Muscle of leg (tissue), 16 donors: ENCODE measurements at places on chromosomes 6 and 20.
A peak's percentile ranks its signal among the peaks of the same experiment; 100 is the strongest.

DNA sequence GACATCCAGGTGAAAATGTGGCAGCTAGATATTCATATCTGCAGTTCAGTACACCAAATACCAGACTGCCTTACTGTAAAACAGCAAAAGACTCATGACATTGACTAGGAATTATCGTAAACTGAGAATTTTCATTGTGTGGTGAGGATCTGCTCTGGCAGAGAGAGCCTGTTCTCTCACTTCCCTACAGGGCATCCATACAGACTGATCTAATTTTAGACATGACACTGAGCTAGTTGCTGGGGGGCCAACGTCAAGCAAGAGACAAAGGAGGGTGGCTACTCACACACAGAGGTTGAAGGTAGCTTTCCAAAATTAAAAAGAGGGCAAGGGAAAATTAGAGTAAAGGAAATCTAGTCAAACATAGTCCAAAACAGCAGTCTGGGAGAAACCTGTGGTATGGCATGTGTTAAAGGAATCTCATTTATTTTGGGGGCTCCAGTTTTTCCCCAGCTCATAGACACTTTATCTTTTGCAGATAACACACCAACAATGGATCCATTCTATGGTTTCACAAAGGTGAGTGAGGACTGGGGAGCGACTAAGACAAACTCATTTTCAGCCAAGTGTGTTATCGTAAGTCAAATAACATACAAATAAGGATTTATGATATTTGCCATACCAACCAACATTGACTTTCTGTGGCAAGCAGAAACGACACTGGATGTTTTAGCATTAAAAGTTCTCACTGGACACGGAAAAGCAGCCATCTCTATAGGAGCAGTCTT, 36.6 kb upstream of the NHSL1 start:
- no peak for DNase-seq

DNA sequence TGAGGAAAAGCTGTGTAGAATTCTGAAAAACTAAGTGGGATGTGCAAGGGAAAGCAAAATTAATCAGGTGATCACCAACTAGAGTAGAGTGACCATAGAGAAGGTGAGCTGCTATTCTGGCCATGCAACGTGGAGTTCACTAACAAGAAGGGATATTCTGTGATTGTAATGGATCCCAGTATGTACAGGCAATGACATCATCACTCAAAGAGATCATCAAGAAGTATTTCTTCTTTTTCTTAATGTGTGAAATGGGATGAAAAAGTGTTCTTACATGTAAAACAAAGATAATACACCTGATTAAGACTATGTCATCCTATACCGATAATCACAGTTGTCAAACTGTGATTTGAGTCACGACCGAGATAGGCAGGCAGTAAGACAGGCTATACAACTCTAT, 101.2 kb downstream of the SMPDL3A start:
- DNase-seq: no peak

- DNase-seq: no peak
Measured at GRCh38 chr20:37407019-37407566, 61.2 kb downstream of the SRC start.

DNA sequence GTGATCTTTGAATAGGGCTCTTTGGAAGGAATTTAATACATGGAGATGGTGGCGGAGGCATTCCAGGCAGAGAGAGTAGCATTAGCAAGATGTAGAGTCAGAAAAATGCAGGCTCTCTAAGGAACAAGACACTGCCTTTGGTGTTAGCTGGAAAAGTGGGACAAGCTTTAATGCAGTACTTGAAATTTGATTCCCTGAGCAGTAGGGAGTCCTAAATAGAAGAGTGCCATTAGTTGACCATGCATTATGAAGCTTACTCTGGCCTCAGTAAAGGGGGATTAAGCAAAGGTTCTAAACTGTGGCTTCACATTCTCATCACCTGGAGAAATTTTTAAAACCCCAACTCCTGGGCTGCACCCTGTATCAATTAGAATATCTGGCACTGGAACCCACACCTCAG, 494.8 kb upstream of the SOX4 start:
- DNase-seq: no peak

GRCh38 chr6:142356201-142356883, 54.5 kb downstream of the ADGRG6 start:
- DNase-seq: peak; percentile 83

- peak; percentile 88 for DNase-seq
Measured at GRCh38 chr20:48275286-48276020, 490.2 kb upstream of the SULF2 start.

DNA sequence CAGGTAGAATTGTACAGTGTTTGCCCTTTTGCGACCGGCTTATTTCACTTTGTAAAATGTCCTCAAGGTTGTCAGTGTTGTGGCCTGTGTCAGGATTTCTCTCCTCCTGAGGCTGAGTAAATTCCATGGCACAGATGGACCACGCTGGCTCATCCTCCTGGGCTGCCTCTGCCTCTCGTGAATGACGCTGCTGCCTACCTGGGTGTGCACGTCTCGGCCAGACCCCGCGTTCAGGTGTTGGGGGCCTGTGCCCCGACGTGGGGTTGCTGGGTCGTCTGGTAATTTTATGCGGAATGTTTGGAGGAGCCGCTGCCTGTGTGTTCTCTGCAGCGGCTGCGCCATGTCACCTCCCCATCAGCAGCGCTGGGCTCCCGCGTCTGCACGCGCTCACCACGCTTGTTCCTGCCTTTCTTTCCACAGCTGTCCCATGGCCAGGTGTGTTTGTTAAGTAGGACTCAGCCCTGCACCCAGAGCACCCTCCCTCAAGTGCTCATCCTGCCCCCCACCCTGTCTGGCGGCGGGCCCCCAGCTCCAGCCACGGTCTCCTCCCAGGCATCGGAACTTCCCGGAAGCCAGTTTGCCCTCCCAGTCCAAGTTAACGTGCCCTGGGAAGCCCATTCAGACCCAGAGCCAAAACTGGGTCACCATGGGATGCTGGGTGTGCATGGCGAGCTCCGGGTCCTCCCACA, 36.1 kb upstream of the CHRNA4 start:
- DNase-seq: no peak

DNA sequence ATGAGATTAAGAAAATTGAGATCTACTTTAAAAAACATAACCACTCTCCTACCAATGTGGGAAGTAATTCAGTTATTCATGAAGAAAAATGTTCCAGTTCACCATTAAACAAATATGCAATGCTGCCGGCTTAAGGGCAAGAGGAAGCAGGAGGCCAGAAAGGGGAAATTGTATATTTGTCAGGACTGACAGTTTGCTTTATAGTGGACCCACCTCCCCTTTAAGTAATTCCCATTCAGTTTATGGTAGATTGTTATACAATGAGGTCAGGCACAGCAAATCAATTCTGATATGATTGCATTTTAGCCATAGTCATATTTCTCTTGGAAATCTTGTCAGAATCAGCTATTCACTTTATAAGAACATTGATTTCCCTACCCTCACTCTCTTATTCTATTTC, 547.8 kb downstream of the FRK start:
- DNase-seq: no peak

DNA sequence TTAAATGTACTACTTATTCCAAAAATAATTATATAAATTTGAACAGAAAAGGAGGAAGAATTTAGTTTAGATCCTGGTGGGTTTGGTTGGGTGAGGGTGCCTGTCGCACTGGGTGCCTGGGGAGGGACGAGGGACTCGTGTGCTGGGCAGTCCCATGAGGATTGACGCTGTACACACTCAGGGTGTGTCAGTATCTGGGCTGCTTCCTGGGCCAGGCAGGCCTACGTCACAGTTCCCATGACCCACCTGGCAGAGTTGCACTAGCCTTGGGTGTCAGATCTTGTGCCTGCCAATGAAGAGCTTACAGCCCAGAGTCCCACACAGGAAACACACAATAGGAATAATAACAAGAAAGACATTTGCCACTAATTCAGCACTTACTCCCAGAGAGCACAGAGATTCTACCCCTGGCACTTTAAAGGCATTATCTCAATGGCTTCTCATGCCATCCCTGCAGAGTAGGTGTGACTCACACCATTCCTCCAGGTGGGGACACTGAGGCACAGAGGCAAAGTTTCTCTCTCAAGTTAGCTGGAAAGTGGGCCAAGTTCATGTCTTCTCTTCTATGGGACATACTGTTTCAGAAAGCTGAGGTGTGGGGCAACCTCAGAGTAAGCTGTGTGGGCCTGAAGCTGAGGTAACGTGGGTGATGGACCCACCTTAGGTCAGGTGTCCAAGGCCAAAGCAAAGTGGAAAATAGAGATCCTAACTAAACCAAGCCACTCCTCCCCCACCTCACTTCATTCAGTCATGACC, 1.3 kb upstream of the SDCBP2 start:
- DNase-seq: no peak

GRCh38 chr20:3044336-3044965, 1.0 kb downstream of the GNRH2 start:
- DNase-seq: no peak

GRCh38 chr6:49030251-49031020, 432.6 kb downstream of the MMUT start:
- no peak for DNase-seq

DNA sequence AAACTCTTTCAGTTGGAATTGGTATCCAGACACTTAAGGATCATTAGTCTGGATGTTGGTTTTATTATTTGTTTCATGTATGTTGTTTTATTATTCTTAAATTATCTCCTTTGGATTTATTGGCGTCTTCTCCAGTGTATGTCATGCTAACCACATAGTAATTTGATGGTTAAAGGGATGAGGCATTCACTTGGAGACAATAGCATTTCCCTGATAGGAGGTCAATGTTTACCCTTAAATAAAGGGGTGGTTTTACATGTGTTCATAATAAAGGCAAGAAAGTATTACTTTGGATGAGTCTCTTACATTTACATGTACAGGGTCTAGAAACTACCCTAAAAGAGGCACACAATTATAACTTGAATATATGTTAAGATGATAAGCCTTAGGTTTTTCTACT, 51.2 kb upstream of the RNF144B start:
- no peak for DNase-seq

- peak; percentile 18 for DNase-seq
Measured at GRCh38 chr6:111057074-111057752, 30.1 kb upstream of the SLC16A10 start.

DNA sequence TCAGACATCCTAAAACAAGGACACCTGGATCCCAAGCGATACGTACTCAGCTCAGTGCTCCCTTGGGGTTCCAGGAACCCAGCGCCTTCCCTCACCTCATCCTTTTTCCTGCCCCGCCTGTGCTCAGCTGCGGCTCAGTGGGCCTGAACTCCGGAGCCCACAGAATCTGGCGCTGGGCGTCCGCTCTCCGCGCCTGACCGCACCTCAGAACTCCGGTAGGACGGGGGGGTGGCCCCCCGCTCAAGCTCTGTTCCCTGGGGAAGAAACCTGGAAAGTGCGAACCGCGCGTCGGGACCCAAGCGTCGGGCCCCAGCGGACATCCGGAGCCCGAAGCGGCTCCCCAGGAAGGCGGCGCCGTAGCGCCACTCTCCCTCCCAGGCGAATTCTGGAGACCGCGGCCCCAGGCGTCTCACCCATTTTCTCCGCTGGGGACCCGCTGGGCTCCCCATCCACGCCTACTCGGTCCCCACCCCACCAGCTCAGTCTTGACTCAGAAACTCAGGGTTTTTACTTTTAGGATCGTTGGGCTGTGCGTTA, 336 bp upstream of the LY6G5C start:
- peak; percentile 44 for DNase-seq

DNA sequence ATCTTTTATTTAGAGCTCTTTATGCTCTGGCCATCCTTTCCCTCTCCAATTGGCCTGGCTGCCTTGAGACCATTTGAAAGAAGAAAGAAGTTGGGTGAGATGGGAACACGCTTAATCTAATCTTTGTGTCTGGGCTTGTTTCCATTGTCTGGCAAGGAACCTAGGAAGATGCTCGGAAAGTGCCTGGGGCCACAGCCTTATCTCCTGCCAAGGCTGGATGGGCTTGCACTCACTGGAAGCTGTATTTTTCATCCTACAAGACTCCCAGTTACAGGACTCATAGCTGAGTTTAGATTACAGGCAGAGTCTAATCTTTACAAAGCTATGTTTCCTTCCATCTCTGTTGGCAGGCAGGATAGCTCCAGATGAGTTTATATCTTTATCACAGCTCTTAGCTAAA, 33.1 kb upstream of the CDYL start:
- DNase-seq: peak; percentile 69

DNA sequence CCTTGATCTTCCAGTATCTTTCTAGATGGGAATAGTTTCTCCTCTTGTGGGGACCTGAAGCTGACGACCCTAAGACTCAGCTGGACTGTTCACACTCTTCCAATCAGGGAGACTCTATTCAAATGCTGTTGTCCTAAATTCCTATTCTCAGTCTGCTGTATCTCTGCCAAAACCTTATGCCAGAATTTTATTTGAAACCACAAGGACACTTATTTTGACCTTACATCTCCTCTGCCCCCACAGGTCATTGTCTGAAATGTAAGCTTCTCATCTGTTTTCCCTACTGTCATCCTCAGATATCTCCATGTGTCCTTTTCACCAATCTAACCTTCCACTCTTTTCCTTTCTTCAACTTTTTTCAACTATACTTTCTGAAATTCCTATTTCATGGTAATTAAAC, 289.5 kb upstream of the SGK1 start:
- no peak for DNase-seq

GRCh38 chr6:63802606-63803206, 167.1 kb downstream of the PHF3 start:
- DNase-seq: no peak

DNA sequence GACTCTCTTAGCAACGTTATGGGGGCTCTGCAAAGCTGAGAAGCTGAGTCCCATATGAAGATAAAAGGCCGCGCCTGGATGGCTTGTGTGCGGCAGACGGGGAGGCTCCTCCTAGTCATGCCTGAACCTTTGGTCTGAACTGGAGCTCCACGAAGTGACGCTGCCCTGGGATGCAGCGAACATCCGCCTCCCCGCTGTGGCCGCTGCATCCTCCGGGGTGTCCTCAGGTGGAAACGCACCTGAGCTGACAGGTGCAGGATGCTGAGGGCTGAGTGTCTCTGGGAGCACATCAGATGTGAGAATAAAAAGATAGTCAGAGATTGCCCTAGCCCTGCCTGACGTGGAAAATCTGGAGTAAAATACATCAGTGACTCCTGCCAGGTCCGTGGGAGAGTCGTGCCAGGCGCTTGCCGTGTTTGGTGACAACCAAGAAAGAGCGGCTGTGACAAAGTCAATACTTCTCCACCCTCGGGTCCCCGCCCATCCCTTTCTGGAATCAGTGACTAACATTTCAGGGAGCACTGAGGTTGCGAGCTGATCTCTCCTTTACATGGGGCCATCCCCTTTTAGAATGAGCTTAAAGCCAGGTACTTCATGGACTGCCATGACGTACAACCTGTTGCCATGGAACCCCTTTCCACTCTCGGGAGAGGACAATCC, 162.8 kb upstream of the AFDN start:
- DNase-seq: no peak

DNA sequence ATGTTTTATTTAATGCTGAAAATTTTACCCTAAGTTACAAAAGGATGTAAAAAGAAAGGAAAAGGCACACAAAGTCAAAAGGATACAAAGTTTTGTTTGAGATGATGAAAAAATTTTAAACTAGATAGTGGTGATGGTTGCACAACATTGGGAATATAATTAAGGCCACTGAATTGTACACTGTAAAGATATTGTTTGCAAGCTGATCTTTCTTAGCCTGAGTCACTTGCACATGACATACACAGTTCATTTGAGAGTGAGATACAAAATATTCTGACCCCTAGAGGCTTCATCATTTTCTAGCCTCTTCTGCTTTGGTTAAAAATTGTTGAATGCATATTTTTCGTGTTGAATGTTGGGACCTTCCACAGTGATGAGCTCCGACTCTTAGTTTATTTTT, 462.6 kb downstream of the HDGFL1 start:
- no peak for DNase-seq

- no peak for DNase-seq
Measured at GRCh38 chr20:35478804-35479472, 23.5 kb downstream of the CEP250 start.
